ENCODE measurements at places on chromosomes 6 and 20.

GRCh38 chr20:57919049-57919448 lies 209.2 kb upstream of the PMEPA1 start:
- no peak for DNase-seq

GRCh38 chr20:1085492-1086276 lies 32.7 kb upstream of the PSMF1 start:
- no peak for DNase-seq

GRCh38 chr20:59939879-59940128 lies 301 bp downstream of the PPP1R3D start:
- no peak for DNase-seq

GRCh38 chr20:45346291-45346718 lies 1.9 kb downstream of the SDC4 start:
- DNase-seq, result no peak

- no peak for DNase-seq
Measured at GRCh38 chr6:138250513-138251247, 32.4 kb upstream of the PBOV1 start.

GRCh38 chr6:95958686-95959085 lies 57.1 kb upstream of the FUT9 start:
- DNase-seq, result no peak

- no peak for DNase-seq
Measured at GRCh38 chr6:164377348-164377918, 932.0 kb downstream of the C6orf118 start.

- no peak for DNase-seq
Measured at GRCh38 chr6:145031001-145031400, 704.3 kb downstream of the EPM2A start.

GRCh38 chr6:39365281-39366074 lies 43.0 kb upstream of the KCNK16 start:
- DNase-seq, result no peak

DNA sequence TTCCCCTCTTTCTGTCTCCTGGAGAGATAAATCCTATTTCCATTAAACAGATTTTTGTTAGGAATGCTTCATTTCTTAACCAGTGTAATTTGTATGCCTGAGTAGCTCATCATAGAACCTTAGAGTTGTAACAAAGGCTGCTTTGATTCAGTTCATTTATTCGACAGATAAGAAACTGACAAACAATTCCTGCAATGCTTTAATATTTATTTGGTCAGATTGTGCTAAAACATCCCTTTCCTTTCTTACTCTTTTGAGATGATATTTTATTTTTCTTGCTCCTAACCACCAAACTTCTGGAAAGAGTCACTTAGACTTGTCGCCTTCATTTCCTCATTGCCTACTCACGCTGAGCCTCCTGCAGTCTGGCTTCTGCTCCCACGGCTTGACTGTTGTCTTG lies 89.0 kb upstream of the SUPT3H start:
- no peak for DNase-seq

DNA sequence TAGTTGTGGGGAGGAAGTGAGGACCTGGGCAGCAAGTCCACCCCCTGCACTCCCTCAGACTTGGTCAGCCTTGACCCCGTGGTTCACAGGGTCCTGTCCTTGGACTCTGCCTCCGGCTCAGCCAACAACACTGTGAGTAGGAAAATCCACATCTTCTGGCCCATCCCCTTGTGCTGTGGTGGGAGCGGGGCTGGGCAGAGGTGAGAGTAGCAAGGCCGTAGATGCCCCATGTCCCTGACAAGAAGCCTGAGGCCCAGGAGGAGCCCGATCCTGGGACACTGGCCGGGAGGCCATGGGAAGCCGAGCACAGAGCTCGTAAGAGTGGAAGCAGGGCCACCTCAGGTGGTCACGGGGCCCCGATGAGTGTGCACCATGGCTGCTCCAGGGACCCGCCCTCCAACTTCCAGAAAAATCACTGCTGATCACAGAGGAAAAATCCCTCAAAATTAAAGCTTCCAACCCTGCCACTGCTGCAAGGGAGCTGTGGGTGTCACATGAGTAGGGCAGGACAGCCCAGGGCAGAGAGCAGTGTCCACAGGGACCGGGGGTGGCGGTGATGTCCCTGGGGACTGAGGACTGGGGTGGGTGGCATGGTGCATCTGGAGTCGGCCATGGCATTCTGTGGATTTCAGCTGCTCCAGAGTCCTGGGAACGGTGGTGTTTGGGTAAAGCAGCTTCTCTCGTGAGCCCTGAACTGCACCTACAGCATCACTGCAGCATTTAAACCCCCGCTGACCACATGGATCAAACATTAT lies 189.4 kb downstream of the DLL1 start:
- DNase-seq, result no peak

DNA sequence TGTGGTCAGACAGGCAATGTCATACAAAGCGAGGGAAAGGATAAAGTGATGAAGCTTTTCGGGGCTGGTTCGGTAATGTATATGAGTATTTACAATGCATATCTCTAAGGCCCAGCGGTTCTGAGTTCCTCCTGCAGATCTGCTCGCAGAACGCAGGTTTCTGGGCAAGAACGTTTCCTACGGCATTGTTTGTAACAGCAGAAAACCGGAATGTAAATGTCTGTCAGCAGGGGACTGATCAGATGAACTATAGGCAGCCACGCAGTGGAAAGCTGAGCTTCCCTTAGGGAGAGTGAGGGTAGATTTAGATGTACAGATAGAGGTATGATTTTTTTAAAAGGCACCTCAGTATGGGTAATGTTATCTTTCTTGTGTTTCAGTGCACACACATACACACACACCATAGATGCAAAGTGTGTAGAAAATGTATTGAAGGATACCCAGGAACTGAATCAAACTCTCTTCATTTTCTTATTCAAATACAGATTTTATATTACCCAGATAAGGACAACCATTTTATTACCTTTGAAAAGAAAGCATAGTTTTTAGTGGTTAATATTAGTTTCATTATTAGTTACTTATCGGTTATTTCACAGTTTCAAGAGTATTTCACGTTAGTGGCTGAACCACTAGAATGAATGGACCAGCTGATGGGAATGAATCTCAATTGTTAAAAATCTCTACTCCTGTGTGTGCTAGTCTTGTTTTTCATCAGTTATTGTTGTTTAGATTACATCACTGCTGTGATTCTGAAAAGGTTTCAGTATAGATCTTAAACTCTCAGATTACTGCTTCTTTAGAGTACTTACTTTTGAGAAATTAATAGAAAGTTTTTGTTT lies 56.2 kb downstream of the SNX9 start:
- DNase-seq, result no peak

GRCh38 chr6:14459315-14459714 lies 341.7 kb downstream of the CD83 start:
- DNase-seq, result no peak

- no peak for DNase-seq
Measured at GRCh38 chr20:61765871-61766654, 299.6 kb downstream of the TAF4 start.

GRCh38 chr6:119614138-119614537 lies 264.6 kb upstream of the MAN1A1 start:
- DNase-seq, result no peak

DNA sequence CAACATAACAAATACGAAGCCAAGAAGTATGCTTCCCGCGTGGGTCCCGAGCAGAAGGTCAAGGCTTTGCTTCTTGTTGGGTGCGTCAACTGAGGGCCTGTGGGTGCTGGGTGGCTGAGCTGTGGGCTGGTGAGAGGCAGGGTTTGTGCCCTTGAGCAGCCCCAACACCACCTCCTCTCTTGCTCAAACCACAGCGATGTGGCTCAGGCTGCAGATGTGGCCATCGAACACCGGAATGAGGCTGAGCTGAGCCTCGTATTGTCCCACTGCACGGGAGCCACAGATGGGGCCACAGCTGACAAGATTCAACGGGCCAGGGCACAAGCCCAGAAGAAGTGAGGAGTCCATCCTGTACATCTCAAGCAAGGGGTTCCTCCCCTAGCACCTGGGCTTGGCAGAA lies 7.0 kb upstream of the PTPRA start:
- DNase-seq, result no peak

DNA sequence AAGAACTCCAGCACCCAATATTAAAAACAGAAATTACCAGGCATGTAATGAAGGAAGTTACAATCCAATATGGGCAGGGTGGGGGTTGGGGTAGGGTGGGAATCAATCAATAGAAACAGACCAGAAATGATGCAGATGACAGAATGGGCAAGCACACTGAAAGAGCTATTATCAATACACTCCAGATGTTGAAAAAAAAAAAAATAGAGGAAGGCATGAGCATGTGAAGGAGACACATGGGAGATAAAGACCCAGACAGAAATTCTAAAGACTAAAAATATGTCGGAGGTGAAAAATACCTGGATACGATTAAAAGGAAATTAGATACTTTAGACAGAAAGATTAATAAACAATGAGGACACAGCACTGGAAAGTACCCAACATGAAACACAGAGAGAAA lies 19.1 kb upstream of the ZC3H12D start:
- no peak for DNase-seq

DNA sequence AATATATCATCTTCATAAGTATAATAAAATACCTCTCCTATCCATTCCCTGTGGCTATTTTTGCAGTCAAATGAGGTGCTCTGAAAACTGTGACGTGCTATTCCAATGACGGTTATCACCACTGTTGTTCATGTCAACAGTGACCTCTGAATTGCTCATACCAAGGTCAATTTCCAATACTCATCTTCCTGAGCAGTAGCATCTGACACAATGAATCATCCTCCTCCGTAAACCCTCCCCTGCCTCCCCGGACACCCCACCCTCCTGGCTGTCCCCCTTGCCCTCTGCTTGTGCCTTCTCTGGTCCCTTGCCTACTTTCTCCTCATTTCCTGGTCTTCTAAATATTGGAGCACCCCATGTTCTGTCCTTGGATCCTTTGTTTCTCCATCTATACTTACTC lies 77.7 kb upstream of the SLC22A23 start:
- no peak for DNase-seq

DNA sequence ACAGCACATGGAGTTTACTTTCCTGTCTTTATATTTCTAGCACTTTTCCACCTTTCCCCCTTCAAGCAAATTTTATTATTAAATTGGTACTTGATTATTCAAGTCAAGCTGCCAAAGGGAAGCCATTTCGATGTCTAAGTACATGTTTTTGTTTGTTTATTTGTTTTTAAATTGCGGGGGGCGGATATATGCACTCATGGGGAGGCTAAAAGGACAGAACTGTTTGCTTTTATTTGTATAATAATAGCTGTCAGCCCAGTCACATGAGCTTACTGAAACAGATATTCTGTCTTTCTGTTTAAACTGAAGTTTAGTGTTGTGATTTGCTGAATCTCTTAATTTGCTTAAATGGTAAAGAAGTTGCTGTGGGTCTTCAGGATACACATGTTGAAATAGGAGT lies 49.6 kb upstream of the PLCG1 start:
- DNase-seq, result peak; percentile 68

DNA sequence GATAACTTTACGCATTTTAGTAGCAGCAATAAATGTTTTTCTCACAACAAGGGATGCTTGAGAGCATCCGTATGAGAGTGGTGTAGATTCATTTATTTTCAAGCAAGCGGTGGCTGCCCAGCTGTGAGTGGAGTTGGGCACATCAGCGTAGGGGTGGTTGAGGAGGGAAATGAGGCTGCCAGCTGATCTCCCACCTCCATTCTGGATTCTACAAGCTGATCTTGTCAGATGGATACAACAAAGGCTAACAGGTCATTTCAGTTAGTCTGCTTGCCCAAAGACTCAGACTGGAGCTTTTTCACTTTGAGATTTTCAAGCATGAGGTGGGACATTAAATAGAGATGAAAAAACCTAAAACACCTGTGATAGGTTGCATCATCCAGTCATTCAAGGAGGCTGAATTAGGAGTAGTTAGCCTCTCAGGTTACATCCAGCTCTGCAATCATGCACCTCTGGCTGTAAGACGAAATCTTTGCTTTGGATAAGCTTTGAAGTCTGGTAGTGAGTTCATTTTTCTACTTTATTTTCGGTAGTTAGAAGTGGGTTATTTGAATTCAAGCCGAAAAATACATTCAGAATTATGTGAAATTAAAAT lies 1.9 kb upstream of the BACH2 start:
- DNase-seq, result peak; percentile 31

DNA sequence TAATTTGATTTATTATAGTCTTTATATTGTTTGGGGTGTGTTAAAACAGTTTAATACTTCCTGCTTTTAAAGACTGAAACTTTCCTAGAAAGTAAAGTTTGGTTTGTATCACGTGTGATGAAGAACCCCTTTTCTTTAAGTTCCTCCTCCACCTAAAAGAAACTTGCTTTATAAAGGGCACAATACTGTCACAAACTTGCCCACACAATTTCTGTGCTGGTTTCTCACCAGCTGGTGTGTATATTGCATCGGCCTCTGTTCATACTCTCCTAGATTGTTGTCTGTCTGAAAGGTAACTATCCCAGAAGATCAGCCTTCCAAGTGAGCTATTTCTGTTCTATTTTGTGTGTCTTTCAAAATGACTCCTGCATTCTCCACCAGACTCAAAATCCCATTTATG lies 46.9 kb downstream of the ANKRD6 start:
- DNase-seq, result no peak

DNA sequence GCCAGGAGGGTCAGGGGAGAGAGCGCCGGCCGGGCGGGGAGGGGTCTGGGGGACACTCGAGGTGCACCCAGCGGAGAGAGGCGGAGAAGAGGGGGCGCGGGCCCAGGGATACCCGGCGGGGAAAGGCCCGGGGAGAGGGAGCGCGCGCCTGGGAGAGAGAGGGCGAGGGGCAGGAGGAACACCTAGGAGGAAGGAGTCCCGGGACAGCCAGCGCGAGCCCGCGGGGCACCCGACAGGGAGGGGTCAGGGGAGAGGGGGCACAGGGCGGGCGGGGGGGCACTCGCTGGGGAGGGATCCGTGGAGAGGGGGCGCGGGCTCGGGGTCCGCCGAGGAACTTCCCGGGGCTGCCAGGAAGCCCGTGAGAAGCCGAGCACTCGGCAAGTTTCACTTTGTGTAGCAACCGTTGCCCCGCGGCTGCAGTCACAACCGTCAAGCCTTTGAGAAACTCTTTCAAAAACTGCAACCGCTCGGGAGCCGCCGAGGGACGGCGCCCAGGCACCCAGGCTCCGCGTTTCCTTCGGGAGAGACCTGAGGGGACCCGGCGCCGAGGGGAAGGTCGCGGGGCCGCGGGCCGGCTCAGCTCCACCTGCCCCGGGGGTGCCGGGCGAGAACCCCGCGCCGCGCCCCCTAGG lies 471 bp downstream of the EZR start:
- DNase-seq, result peak; percentile 66

GRCh38 chr20:5216663-5217062 lies 89.9 kb downstream of the CDS2 start:
- DNase-seq, result no peak

DNA sequence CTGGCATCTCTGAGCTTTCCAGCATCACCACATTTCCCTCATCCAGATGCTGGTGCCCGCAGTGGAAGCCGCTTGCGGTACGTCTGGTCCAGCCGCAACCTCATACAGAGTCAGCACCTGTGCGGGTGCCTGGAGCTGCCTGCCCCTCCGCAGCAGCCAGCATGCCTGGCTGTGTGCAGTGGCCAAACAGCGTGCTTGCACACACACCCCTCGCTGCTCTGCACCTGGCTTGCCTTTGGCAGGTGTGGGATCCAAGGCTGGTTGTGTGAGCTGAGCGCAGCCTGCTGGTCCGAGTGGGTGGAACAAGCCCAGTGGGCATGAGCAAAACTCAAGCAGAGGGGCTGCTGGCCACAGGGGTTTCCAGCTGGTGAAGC lies 3.1 kb upstream of the HINT3 start:
- no peak for DNase-seq

- DNase-seq, result no peak
Measured at GRCh38 chr6:168671028-168671862, 230.3 kb downstream of the SMOC2 start.
